ENCODE measurements at places on chromosomes 13 and 19. TPM values are rescaled to one million over a fixed set of nuclear protein-coding genes. Genes with fewer than 3 reads are reported as not detected.

DNA sequence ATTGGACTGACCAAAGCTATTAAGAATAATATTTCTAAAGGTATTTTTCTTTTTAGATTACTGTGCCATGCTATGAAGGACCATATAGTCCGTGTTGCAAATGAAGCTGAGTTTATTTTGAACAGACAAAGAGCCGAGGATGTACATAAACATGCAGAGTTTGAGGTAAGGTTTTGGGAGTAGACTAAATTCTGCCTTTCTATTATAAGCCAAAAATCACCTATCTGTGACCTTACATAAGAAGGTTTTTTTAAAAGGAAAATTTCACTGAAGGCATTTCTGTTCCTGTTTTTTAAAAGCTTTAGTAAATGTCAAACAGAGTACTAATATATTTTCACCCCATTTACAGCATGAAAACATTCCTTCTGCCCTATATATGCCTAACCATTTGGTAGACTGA, 127.4 kb downstream of the MAB21L1 start:
- H3K27ac ChIP-seq: no peak overlapping the region
- no peak overlapping the region for H3K4me3 ChIP-seq
- no peaks in the 10 kb centered on the region for H3K27me3 ChIP-seq
- H3K36me3 ChIP-seq: no peaks in the 10 kb centered on the region

DNA sequence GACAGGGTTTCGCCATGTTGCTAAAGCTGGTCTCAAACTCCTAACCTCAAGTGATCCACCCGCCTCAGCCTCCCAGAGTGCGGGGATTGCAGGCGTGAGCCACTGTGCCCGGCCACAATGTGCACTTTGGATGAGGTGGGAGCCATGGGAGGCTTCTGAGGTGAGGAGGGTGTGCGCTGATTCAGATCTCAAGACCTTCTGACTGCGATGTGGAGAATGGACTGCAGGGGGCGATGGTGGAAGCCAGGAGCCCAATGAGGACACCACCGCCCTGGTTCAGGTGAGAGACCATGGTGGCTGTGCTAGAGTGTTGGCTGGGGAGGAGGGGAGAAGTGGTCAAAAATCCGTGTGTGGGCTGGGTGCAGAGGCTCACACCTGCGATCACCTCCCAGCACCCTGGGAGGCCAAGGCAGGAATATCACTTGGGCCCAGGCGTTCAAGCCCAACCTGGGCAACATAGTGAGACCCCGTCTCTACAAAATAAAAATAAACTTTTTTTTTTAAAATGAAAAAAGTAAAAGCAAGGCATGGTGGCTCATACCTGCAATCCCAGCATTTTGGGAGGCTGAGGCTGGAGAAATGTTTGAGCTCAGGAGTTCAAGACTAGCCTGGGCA, 5.6 kb downstream of the INAFM1 start:
- DNase-seq: no peak
- no peaks in the 10 kb centered on the region for H3K36me3 ChIP-seq
- H3K27ac ChIP-seq: no peak overlapping the region
- no peaks in the 10 kb centered on the region for H3K27me3 ChIP-seq

DNA sequence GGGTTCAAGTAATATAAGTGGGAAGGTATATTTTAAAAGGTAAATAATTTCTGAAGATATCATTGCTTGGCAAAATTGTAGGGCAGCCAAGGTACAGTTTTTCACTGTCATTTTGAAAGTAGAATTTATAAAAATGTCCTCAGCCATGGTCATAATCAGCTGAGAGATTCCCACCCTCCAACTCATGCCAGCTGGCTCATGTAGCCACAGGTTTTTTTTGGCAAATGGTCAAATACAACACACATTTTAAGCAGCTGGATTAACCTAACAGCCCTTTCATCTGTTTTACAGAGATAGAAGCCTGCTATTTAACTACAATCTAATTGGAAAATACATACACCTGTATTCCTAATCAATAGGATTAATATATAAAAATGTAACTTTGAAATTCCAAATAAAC, 619.2 kb upstream of the SGCG start:
- no peaks in the 10 kb centered on the region for H3K36me3 ChIP-seq
- no peaks in the 10 kb centered on the region for H3K4me1 ChIP-seq
- H3K4me3 ChIP-seq: no peak overlapping the region
- DNase-seq: no peak
- no peaks in the 10 kb centered on the region for H3K27me3 ChIP-seq
- H3K27ac ChIP-seq: no peak overlapping the region

DNA sequence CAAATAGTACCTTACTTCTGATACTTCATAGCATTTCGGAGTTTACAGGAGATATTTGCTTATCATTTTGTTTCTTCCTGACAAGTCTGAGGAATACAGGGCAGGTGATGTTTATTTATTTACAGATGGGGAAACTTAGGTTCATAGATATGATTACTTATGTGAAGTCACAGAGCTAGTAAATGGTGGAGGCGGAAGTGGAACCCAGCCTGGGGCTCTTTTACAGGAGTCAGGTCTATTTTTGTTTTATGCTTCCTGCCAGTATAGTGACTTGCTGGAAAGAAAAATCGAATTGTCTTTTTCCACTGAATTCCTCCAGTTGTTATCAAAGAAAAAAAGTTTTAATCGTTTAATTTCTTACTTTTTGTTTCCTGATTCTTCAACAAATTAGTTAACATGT, 66.5 kb downstream of the DGKH start:
- H3K4me1 ChIP-seq: peaks cover 33% of the 10 kb centered on the region
- DNase-seq: no peak
- peaks cover 2% of the 10 kb centered on the region for H3K36me3 ChIP-seq
- H3K27me3 ChIP-seq: no peaks in the 10 kb centered on the region
- no peak overlapping the region for H3K4me3 ChIP-seq
- no peak overlapping the region for H3K27ac ChIP-seq

Gene TSHZ3
- 11.9 TPM for total RNA-seq
